NCI-H1417 (cell line): ENCODE measurements at places on chromosomes 11 and 22.

DNA sequence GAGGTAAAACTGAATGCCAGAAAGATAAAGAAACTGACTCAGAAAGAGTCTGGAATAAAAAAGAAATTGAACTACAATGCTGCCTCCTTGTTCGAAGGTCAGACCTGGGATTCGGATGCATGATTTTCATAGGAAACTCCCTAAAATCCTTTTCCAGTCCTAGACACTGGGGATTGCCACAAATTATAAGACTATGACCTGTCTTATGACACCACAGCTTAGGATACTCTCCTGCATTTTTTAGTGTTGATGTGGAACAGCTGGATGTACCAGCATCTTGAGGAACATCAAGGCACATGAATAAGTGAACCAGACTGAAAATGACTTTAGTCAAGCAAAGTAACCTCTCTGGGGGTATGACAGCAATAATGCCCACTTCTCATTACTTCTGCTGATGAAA lies 9.0 kb downstream of the KIRREL3 start:
- no peak for DNase-seq

GRCh38 chr11:3143136-3143880 lies 21.8 kb downstream of the OSBPL5 start:
- no peak for DNase-seq

GRCh38 chr11:39037611-39038010 lies 2421.8 kb downstream of the LRRC4C start:
- DNase-seq = no peak

GRCh38 chr11:12118949-12119348 lies 8.6 kb downstream of the MICAL2 start:
- DNase-seq = peak; percentile 93

- DNase-seq = no peak
Measured at GRCh38 chr11:30445056-30445455, 122.2 kb downstream of the ARL14EP start.

DNA sequence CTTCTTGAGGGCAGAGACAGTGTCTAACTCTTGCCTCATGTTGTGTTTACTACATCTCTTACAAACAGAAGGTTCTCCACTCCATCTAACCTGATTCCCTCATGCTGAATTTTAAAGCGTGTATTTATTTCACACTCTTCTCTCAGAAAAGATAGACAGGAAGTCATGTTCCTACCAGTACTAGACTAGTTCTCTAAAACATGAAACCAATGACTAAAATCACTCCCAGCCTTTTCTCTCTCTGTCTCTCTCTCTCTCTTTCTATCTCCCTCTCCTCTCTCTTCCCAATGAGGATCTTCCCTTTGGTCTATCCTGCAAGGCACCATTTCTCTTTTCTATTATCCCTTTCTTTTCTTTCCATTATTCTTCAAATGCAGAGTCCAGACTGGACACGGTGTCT lies 391.9 kb upstream of the CADM1 start:
- DNase-seq = no peak

DNA sequence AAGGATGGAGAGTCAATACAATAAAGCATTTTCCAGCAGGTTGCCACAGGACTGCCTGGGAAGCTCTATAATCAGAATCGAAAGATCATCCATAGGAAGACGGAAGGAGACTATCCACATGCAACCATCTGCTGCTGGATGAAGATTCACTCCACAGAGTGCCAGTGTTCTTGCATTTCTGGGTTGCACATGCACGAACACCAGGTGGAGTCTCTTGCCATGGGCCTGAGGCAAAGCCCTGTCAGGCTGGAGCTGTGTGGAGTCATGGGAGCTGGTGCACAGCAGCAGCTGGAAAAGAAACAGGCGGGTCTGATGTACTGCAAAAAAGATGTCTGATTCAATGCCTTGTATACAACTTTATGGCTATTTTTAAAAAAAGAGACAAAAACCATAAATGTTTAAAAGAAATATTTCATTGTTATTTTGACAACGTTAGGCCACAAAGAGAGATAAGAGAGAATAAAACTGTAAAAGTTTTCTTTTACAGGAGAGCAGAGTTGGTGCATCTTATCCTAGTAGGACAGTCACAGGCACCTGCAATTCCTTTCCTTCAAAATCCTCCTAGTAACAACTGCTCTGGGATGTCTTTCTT lies 12.9 kb upstream of the FAT3 start:
- DNase-seq = peak; percentile 69

- peak; percentile 57 for DNase-seq
Measured at GRCh38 chr11:14500181-14500651, 605 bp upstream of the COPB1 start.

- no peak for DNase-seq
Measured at GRCh38 chr22:17910561-17911311, 113.6 kb downstream of the MICAL3 start.

- no peak for DNase-seq
Measured at GRCh38 chr22:47299211-47299862, 536.9 kb downstream of the TBC1D22A start.

- no peak for DNase-seq
Measured at GRCh38 chr11:82384308-82384707, 349.4 kb downstream of the FAM181B start.

DNA sequence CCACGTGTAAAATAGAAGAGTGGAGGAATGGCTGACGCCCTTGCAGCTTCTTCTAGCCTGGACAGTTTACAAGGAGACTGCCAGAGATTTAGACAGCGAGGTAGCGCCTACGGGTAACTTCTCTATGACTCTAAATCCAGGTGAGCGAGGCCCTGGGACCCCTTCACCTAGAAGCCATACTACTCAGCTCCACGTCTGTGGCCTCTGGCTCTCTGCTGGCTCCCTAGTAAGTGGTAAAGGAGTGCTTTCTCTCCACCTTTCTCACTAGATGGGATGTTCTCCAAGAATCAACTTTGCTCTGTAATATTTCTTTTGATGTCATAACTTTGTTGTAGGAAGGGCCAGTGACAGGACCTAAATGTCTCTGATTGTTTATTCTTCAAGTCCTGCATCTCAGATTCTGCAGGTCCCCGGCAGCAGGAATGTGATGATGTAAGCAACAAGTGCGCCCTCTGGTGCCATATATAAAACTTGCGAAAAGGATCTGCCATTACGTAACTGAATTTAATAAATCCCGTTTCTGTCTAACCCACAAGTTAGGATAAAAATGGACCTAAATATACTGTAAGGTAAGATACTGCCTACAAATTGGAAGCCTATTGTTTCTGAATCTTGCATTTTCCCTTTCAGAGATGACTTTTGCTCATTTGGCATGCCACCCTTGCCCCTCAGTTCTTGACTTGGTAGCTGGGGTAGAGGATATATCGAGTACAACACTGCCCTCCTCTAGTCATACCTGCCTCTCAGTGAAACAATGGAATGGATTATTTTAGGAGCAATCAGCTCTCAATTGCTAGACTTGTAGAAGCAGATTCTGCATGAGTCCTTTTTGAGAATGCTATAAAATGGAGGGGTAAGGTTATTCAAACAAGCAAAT lies 11.0 kb upstream of the PTPN5 start:
- peak; percentile 81 for DNase-seq

- peak; percentile 46 for DNase-seq
Measured at GRCh38 chr11:44029977-44030911, 17.5 kb upstream of the ACCSL start.

GRCh38 chr11:87976009-87976408 lies 199.2 kb downstream of the RAB38 start:
- DNase-seq = no peak

DNA sequence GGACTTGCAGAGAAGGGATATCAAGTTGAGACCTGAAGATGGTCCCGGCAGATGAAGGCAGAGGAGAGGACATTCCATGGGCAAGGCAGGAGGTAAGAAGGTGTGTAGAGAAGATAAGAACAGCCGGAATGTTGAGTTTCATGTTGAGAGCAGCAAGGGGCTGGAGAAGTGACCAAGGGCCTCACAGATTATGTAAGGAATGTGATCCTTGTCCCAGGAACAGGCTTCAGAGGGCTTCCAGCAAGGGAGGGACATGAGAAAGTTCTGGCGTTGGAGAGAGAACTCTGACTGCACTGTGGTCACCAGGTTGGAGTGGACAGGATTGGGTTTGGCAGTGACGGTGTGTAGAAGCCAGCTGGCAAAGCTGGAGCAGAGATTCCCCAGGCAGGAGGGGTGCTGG lies 27.6 kb upstream of the PPFIA1 start:
- DNase-seq = no peak

GRCh38 chr11:59765068-59765735 lies 10.0 kb downstream of the STX3 start:
- DNase-seq = no peak

DNA sequence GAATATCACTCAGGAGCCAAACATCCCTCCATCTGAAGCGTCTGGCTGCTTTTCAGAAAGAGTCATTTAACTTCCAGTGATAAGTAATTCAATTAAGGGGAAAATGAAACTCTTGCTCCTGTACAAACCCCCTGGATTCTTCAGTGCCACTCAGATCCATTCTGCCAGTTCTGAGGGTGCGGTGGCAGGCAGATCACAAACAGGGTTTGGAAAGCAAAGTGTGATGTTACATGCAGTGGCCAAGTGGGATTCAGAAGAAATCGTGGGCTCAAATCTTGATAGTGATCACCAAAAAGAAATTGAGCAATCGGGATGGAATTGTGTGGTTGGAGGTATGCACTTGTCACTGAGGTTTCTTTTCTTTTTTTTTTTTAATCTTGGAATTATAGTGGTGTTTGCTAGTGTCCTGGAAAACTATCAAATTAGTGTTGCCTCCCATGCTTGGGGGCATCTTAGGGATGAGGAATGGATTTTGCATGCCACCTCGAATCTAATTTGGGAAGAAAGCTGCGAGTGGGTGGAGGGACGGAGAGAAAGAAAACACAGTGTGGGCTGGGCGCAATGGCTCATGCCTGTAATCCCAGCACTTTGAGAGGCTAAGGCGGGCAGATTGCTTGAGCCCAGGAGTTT lies 22.5 kb upstream of the RTL6 start:
- no peak for DNase-seq

DNA sequence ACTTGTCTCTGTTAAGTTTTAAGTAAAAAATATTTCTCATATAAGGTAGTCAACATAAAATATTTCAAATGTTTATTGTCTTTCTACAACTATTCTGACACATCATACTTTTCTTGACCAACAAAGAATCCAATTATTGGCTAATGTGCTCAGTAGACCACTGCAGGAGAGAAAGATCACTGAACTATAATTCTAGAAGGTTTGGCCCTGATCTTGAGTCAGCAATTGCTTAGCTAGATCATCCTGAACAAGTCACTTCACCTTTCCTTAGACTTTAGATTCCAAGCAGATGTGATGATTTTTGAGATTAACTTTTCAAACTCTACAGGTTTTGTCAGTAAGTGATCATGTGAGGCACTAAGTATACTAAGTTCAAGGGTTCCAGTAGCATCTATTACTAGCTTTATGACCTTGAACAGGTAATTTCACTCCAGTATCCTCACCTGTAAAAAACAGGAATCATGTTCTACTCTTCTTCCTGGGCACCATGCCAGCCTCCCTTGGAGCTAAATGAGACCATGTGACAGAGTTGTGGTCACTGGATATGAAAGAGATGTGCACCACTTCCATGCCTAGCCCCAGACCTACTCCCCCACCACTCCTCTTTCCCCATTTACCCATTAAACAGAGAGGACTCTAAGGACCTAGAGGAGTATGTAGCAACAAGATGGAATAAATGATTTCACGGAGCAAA lies 17.3 kb downstream of the PGM2L1 start:
- peak; percentile 71 for DNase-seq

DNA sequence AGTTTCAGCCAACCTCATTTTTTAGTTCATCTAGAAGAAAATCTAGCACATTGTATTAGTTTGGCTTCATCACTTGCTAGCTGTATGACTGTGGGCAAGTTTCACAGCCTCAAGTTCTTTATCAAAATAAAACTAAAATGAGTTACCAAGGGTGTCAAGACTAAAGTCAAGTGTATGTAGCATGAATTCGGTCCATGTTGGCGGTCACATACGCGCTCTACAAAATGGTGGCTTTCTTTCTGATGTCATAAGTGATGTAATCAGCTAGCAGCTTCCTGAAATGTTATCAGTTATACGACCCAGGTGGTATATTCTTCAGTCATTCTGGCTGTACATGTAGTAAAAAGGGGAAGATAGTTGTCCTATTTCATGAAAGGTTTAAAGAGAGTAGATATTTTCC lies 50.5 kb downstream of the POLD3 start:
- DNase-seq = no peak

DNA sequence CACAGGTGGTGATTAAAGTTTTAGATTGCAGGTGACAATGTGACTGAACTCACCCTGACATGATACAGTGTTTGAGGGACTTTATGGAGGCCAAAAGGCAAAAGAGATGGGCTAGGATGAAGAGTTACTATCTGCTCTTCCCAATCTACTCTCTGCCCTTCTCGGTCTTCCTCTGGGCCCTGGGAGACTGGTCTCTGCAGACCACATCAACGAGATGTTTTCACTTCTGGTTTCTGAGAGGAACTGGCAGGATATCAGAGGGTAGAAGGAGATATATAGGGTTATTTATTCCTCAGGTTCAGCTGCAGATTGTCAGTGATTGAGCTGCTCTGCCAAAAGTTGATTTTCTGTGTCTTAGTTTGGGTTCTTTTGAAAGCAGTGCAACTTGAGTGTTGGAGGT lies 32.4 kb upstream of the CD44 start:
- DNase-seq = no peak

DNA sequence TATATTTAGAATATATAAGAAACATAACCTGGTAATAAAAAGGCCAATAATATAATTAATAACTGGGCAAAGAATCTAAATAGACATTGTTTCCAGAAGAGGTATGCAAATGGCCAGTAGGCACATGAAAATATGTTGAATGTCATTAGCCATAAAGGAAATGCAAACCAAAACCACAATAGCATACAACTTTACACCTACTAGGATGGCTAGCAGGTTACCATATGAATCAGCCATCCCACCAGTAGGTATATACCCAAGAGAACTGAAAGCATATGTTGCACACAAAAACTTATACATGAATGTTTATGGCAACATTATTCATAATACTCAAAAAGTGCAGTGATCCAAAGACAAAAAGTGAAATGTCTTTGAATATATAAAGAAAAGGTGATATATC lies 2.7 kb upstream of the OR2D2 start:
- DNase-seq = no peak

GRCh38 chr22:39243439-39244135 lies 1.2 kb downstream of the PDGFB start:
- no peak for DNase-seq

GRCh38 chr11:34349882-34350281 lies 7.9 kb downstream of the ABTB2 start:
- no peak for DNase-seq

GRCh38 chr22:40036591-40037225 lies 42.0 kb downstream of the FAM83F start:
- DNase-seq = peak; percentile 54

GRCh38 chr11:26144911-26145310 lies 187.0 kb upstream of the ANO3 start:
- peak; percentile 25 for DNase-seq

DNA sequence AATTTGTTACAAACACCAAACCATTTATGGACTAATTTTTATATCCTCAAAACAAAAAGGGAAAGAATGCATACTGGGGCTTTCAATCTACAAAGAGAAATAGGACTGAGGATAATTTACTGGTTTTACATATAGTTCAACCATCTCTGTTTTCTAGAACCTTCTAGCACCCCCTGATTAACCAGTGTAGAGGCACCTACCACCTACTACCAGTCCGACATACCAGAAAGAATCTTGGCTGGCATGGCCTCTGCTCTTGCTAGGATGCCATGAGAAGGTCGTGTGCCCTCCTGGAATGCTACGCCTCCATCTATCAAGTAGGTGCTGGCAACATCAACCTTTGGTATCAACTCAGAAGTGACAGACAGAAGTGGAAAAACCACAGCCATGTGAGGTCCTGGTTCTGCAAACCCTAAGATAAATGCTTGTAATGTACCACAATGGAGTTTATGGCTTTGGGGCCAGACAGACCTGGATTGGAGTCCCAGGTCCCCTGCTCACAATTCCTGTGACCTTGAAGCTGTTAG lies 28.2 kb downstream of the MYH9 start:
- no peak for DNase-seq

- DNase-seq = no peak
Measured at GRCh38 chr11:61472868-61473267, 35.7 kb upstream of the LRRC10B start.
